Activated T-cell treated with anti-CD3 and anti-CD28 coated beads, Interleukin-2, amount 50 U/mL, for 4 hours (primary cell): ENCODE measurements at places on chromosomes 3 and 15.

DNA sequence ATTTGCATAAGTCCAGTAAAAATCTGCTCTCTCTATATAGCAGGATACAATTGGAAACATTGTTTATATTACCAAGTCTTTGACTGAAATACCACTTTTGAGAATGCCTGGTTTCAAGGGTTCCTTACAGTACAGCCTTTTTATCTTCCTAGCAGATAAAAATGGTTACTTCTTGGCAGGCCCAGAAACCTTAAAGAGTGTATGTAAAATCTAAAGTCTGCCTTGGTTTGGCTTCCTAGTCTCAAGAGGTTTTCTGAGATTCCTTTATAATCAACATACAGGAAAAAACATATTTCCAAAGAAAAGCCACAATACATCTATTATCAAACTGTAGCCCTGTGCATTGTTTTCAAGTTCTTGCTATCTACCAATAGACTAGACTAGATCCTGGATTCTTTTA is 84.6 kb downstream of the PLSCR2 start:
- DNase-seq = no peak

- no peak for DNase-seq
Measured at GRCh38 chr3:44048949-44049348, 192.7 kb upstream of the TOPAZ1 start.

DNA sequence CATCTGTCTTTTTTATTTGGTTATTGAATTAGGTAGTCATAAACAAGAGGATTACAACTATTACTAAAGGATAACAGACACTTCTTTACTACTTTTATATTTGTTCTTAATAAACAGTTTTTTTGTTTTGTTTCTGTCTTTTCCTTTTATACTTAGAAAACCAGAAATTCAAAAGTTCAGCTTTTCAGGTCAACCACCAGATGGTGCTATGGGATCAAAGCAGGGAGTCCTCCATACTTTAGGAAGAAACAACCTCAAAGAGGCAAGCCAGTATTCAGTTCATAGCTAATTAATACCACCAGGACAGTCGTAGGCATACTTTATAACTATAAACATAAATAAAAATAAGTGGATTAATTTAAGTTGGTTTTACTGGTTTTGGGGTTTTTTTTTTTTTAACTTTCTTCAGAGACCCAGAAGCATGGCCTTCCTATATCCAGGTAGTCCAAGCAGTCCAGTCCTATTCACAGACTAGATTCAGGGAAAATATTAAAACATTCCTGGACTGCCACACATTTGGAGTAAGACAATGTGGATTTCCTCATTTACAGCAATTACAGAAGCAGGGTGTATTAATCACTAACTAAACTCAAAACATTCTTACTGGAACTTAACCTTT is 16.0 kb upstream of the EID1 start:
- DNase-seq = peak; percentile 7

- DNase-seq = no peak
Measured at GRCh38 chr15:68984586-68984985, 29.9 kb upstream of the NOX5 start.

GRCh38 chr3:28924744-28925360 is 356.0 kb upstream of the RBMS3 start:
- DNase-seq = no peak

DNA sequence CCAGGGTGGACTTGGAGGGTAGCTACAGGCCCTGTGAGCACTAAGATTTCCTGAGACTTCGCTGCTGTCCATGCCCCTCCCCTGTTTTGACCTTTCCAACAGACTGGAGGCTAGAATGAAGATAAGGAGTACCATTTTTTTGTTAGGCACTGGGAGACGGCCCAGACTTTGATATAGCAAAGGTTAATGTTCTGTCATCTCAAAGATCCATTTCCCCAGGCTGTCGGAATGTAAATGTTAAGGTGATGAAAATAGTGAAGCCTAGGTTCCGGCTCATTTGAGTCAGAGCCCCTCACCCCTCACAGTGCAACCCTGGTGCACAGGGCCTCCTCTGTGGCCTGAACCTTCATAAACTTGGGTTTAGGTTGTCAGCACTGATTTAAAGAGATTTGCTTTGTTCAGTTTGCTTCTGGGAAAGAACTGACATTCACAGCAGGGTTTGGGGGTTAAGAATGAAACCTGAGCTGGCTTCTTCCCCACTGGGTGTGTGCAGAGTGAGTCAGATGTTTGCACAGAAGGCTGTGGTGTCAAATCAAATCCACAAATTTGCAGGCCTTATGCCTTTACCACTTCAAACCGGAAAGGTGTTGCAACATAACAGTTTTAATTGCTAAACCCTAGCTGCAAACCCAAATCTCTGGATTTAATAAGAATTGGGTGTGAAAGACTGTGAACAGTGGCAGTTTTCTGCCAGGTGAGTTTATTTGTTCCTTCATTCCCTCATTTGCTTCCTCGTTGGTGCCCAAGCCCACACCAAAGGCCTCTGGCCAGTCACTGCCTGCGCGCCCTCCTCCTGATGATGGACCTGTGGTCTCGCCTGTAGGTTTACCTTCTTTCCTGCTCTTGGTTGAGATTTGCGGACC is 20.6 kb upstream of the KCTD6 start:
- DNase-seq = no peak

DNA sequence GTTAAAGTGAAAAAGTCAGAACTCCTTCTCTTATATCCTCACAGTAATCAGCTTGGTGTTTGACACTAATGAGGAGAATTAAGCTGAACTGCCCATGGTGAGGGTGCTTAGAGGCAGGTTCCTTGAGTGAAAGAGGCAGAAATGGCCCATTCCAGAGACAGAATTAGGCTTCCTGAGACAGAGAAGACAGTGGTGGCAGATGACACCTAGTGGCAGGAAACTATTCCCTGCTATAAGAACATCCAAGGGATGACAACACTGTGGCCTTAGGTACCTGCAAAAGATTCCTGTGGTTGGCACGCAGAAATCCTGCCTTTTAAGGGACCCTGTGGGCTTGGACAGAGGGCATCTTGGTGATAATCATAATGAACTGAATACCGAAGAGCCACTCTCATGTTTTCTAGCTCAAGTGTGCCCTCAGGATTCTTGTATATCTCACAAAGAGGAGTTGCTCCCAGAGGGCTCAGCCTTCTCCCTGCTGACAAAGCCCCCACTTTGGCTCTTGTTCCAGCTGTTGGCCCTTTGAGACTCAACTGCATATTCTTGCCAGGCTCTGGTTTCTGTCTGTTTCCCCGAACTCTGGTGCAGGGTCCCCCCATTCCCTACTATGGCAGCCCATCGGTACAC is 56.0 kb downstream of the KBTBD12 start:
- no peak for DNase-seq

GRCh38 chr3:176978441-176978840 is 218.8 kb downstream of the TBL1XR1 start:
- DNase-seq = no peak

- DNase-seq = no peak
Measured at GRCh38 chr15:28264166-28264565, 57.8 kb downstream of the HERC2 start.

- DNase-seq = no peak
Measured at GRCh38 chr15:90080458-90080755, 21.9 kb downstream of the IDH2 start.

- no peak for DNase-seq
Measured at GRCh38 chr3:195337747-195338146, 66.8 kb upstream of the XXYLT1 start.

GRCh38 chr15:71595846-71596553 is 214.4 kb upstream of the NR2E3 start:
- no peak for DNase-seq

DNA sequence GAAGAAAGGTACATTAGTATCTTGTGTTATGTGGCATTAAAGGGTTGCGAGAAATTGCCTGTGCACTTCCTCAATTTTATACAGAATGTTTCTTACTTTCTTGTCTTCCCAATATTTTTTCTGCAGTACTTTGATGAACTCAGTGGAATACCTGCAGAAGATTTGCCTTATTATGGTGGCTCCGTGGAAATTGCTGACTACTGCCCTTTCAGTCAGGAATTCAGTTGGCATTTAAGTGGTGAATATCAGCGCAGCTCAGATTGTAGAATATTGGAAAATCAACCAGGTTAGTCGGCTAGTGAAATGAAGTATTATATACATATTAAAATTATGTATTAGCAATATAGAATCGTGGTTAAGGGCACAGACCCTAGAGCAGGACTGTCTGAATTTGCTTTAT is 61.3 kb downstream of the LMLN start:
- no peak for DNase-seq

- DNase-seq = no peak
Measured at GRCh38 chr15:85137489-85138168, 156.0 kb downstream of the PDE8A start.

DNA sequence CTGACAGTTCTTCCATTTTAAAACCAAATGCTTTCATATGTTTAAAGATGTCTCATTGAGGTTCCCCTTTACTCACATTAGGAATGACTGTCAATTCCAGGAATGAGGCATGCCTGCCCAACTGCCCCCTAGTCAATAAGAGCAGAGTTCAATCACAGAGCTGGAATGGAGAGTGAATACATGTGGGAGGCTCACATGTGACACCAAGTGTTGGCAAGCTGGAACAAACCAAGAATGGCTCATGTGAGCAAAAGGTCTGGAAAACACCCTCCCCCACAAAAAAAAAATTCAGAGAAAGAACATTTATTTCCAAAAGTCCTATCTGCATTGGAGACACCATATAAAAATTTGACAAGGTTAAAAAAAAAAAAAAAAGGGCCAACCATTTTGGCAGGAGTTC is 3.7 kb downstream of the PBRM1 start:
- no peak for DNase-seq

DNA sequence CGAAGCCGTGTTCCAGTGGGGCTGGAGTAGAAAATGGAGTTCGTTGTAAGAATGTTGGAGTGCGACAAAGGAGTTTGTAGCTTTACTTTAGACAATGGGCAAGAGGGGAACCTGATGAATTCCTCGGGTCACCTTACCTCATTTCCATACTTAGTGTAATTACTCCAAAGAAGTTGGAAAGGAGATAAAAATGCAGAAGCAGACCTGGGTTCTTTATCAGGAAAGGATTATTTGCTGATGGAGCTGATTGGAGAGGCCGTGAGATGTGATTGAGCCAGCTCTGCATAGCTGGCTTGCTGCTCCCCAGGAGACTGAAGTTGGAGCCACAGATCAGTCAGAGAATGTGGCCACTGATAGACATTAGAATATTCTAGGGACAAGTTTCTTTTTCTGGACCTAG is 33.4 kb upstream of the TBL1XR1 start:
- DNase-seq = no peak

GRCh38 chr3:197124713-197125112 is 95.1 kb upstream of the MELTF start:
- no peak for DNase-seq

GRCh38 chr3:124266487-124266886 is 274.6 kb upstream of the ROPN1 start:
- DNase-seq = no peak

GRCh38 chr3:73137736-73138403 is 76.4 kb downstream of the EBLN2 start:
- no peak for DNase-seq

DNA sequence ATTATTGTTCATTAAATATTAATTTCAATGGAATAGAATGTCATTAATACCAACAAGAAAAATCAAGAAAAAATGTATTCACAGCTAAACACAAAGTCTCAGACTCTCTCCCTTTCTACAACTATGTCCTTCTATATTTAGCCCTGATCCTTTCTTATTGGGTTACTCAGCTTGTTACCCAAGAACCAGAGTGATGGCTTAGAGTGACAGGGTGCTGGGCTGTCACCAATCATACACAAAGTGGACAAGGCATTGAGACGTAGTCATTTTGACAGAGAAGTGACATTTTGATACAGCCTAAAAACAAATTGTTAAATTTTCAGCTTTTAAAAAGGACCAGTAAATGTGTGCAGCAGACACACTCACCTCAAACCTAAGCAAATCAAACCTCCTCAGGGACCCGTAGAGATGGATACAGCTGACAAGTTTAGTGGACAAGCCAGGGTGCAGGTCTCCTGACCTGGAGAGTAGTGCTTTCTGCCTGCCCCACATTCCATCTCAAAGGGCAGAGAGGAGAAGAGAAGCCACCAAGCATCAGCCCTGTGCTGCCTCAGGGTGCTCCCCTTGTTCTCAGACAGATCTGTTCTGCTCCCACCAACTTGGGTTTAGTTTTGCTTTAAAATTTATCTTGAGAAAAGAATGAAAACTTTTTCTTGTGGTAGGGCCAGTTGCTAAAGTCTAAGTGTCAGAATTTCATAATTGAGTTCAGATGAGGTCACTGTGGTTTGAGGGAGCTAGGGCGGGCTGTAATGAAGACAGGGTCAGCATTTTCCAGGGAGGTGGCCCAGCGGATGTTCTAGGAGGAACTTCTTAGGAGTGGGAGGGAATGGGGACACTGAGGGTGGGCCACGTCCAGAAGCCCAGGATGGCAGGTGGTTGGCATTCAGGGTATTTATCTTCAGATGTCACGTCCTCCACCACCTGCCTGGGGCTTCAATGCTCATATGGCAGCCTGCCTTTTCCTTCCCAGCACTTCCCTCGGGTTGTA is 136.5 kb upstream of the TBL1XR1 start:
- DNase-seq = no peak

DNA sequence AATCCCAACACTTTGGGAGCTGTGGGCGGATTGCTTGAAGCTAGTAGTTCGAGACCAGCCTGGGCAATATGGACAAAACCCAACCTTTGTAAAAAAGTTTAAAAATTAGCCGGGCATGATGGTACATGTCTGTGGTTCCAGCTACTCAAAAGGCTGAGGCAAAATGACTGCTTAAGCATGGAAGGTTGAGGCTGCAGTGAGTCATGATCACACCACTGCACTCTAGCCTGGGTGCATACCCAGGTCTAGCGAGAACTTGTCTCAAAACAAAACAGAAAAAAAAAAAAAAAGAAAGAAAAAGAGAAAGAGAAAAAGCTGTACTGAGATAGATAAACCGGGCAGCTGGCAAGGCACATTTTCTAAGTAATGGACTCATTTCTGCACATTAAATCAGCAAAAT is 10.6 kb downstream of the ARPP19 start:
- DNase-seq = peak; percentile 21

DNA sequence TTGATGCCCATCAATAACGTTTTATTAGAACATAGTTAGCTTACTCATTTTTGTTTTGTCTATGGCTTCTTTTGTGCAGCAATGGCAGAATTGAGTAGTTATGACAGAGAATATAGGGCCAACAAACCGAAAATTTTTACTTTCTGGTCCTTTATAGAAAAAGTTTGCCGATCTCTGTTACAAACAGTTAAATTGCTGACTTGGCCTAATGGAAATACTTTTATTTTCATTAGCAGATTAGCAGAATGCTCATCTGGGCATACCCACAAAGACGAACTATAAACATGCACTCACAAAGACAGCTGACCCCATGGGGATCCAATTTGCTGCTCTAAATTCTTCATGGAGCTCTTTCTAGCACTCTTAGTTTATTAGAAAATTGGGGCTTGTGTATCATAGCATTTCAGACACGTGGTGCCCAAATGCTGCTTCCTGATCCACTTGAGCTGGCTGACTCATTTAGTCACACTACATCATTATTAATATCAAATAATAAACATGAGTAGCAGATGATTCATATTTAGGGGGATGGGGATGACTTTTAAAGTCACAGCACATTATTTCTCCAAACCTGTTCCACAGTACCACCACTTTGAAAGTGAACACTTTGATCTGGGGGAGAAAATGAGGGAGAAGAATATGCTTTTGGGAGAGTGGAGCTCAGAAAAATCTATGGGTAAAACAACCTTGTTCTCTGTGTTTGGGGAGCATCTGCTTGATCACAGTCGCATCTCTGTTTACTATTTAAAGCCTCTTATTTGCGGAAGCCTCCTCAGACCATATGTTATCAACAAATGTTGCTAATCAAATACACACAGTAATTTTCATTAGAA is 228.1 kb upstream of the FEZF2 start:
- DNase-seq = no peak

GRCh38 chr3:13025090-13025489 is 48.1 kb downstream of the IQSEC1 start:
- no peak for DNase-seq

- no peak for DNase-seq
Measured at GRCh38 chr3:115792206-115792955, 169.1 kb downstream of the GAP43 start.
